ENCODE measurements at places on chromosomes 12 and 14. TPM values are rescaled to one million over a fixed set of nuclear protein-coding genes. Genes with fewer than 3 reads are reported as not detected.

The FBLN5 gene
- 4.1 TPM for total RNA-seq

The P2RX2 gene
- total RNA-seq = not detected

The TTC9 gene
- total RNA-seq = 22.9 TPM

The TMEM233 gene
- not detected for total RNA-seq

The SOAT2 gene
- total RNA-seq = not detected

The PLEK2 gene
- 0.47 TPM for total RNA-seq

GRCh38 chr12:96478011-96478410, 11.4 kb upstream of the CFAP54 start:
- no peak for DNase-seq

- DNase-seq = no peak
These were observed 120.7 kb upstream of the SCAF11 start for GRCh38 chr12:46110928-46111699.

DNA sequence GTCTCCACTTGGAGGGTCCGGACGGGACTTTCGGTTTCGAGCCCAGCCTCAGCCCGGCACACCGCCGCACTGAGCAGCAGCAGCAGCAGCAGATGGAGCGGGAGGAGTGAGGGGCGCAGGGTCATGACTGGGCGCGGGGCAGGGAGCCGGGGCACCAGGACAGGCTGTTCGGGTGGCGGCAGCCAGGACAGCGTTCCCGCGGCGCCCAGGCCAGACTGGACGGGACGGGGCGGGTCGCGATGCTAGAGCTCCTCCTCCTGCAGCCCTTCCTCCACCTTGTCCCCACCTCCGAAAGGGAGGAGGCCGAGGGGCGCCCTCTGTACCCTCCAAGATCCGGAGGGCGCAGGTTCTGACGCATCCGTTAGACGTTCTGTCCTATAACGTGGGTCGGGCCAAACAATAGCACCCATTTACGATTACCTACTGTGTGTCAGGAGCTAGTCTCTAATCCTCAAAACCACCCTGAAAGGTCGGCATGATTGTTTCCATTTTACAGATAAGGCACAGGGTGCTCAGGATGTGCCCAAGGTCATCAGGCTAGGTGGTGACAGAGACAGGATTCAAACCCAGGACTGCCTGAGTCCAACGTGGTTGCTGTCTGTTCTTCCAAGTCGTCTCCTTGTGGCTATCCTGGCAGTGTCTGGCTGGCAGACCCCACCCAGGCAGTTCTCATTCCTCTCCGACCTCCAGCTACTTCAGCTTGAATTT, at the start of gene FKBP11:
TSS of gene FKBP11 (minus strand) at position 189 of the 708 bp plus-strand sequence. CDS start at position 125, 64 bp downstream.
- no peak for DNase-seq

DNA sequence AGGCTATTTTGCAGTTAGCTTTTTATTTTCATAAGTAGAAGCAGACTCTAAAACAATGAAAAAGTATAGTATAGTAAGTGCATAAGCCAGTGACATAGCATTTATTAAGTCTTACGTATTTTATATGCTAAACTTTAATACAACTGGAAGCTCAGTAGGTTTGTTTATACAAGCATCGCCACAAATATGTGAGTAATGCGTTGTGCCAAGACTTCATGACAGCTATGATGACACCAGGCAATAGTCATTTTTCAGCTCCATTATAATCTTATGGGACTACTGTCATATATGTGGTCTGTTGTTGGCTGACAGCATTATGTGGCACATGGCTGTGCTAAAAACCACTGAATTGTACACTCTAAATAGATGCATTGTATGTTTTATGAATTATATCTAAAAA, 40.3 kb downstream of the SLC38A2 start:
- no peak for DNase-seq
